Occipital lobe (tissue), 3 donors: ENCODE measurements at places on chromosomes 1 and 21. TPM values are rescaled to one million over a fixed set of nuclear protein-coding genes. Genes with fewer than 3 reads are reported as not detected.

GRCh38 chr1:110565565-110565964, 40.6 kb downstream of the KCNA2 start:
- DNase-seq: peak; percentile 74

Gene SLC30A10
- total RNA-seq: 16.5 TPM

Gene POLR3GL
- 16.2 TPM for total RNA-seq

- no peak for DNase-seq
Observed at GRCh38 chr1:228825840-228826484, 90.7 kb downstream of the RHOU start.

DNA sequence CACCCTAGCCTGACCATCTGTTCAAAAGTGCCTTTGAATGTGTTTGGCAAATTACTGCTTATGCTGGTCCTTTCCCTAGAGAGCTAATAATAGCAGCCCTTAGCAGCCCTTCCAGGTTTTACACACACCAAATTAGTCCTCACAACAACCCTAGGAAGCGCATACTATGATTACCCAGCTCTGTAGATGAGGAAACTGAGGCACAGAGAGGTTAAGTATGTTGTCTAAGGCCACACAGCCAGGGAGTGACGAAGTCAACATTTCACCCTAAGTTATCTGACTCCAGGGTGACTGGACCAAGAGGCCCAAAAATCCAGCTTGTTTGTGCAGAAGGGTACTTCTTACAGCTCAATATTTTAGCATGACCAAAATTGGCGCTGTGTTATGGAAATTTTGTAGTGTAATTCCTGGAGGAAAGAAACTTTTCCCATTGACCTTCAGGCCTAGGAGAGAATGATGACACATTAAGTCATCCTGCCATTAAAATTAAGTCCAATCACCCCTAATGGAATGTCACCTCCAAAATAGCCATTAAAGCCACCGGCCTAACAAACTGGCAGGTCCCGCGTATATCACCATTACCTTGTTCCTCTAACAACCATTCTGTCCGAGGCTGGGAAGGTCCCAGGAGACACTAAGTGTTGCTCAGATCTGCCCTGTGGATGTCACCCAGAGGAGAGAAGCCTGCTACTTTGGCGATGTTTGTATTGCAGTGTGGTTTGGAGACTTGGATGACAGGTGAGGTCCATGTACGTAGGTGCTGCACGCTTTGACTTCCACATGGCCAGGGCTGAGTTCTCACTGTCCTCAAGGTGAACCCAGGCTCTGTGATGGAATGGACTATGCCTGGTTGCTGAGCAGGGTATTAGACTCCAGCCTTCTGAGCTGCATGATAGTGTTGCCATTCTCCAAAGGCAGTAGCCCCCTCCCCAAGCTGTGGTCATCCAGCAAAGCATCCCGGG, 258.3 kb downstream of the TOMM20 start:
- DNase-seq: no peak
